Stimulated activated CD8-positive, alpha-beta memory T cell treated with anti-CD3 and anti-CD28 coated beads, Interleukin-7, amount 100 ng/mL, for 4 hours (primary cell): ENCODE measurements at places on chromosomes 4 and X.
A peak's percentile ranks its signal among the peaks of the same experiment; 100 is the strongest.

GRCh38 chr4:183287309-183287659 is 32.8 kb downstream of the CLDN22 start:
- no peak for DNase-seq

DNA sequence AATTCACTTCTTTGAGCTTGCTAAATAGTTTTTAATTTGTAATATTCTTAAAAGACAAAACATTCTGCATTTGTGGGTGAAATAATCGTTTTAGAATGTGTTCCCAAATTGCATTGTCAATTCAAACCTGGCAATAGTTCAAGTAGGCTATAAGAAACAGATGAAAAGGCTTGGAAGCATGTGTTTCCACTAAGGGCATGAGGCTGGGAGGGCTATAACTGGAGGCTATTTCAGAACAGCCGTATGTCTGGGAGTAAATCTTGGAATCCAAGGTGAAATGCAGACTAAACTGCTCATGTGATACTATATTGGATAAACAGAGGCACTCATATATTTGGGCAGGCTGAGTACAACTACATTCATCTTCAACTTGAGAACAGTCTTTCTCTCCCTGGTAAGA is 117.4 kb upstream of the GRPR start:
- no peak for DNase-seq

GRCh38 chrX:46713672-46714490 is 45.0 kb downstream of the SLC9A7 start:
- no peak for DNase-seq

DNA sequence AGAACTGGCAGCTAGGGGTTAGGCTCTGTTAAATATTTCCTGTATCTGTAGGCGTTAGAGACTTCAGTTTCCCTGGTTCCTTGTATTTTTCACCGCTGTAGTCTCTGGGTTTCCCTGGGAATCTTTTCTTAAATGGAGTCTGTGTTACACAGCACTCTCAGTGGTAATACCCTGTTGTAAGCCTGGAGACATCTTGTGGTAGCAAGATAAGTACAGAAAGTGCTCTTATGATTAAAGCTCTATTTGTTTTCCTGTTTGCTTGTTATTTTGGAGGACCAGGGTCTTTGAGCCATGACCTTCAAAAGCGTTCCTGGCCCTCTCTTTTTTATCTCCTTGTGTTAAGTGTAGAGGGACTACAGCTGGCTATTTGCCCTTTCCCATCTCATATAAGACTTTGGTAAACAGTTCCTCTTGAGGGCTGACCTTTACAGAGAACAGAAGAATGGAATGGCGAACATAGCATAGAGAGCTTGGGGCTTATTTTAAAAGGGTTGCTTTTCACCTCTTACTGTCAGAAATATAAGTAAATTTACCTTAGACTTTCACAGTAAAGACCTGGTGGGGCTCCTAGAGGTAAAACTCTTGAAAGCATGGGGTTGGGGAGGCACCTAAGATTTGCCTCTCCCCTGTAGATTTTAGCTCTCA is 782.5 kb downstream of the FAT4 start:
- no peak for DNase-seq

DNA sequence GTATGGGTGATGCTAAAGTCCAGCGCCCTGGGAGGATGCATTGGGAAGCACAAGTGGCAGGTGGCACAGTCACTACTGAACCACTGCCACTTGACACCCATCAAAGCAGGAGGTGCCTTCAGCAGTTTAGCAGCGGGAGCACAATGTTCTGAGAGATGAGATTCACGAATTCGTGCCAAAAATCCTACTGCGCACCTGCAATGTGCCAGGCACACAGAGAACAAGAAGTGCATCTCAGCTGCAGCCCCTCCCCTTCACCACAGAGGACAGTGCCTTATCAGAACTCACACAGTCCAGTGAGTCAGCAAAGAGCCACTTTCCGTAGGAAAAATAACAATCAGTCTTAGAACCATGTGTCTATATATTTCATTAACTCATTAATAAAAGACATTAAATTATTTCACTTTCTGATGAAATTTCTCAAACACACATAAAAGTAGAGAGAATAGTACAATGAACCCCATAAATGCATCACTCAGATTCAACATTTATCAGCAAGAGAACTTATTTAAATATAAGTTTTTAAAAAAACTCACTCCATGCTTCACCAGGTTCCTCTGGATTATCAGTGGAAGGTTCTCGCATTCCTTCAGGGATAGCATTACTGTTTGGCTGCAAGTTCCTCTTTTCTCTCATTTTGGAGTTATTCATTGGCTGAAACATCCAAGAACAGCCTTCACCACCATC is 47.0 kb downstream of the BEND2 start:
- no peak for DNase-seq

DNA sequence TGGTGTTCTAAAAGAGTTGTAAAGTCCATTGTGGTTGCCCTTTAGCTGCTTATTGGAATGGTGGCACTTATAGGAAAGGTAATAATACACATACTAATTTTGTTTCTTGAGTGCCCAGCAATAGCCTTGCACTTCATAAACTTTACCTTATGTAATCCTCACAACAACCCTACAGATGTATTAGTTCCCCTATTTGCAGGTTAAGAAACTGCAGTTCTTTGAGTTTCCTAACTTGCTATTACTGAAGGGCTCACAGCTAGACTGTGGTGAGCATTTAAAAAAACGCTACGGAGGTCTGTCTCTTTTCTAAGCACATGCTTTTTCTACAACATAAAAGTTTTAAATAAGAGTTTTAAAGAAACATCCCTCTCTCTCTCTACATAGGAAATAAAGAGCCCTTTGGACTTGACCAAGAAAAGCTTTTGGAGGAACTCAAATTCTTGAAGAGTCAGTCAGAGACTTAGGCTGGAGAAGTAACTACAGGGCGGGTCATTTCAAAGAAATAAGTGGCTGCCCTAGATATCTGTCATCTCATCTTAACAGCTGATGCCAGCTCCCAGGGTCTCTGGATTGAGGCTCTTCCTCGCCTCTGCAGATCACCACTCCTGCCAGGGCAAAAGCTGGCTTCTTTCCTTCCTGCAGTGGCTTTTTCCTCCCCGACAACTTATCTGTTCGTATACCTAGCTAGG is 42.0 kb upstream of the FBXW7 start:
- DNase-seq = no peak

DNA sequence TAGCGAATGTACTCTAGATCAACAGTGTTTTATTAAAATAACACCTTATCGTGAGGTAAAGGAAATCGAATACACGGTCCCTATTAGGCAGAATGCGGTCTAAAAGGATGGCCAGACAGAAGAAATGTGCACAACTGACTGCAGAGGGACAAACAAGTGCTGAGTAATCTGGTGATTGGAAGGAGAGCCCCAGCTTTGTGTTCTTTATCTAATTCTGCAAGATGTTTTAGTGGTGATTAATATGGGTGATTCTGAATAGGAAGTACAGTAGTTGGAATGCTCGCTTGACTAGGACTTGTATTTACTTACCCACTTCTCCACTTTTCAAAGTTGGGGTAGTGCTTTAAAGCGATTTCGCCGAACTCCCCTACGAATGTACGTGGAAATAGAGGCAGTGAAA is 1.2 kb downstream of the WDR44 start:
- no peak for DNase-seq

GRCh38 chr4:48205107-48205506 is 64.5 kb downstream of the TEC start:
- no peak for DNase-seq

GRCh38 chr4:53197772-53198142 is 168.1 kb downstream of the SCFD2 start:
- no peak for DNase-seq

DNA sequence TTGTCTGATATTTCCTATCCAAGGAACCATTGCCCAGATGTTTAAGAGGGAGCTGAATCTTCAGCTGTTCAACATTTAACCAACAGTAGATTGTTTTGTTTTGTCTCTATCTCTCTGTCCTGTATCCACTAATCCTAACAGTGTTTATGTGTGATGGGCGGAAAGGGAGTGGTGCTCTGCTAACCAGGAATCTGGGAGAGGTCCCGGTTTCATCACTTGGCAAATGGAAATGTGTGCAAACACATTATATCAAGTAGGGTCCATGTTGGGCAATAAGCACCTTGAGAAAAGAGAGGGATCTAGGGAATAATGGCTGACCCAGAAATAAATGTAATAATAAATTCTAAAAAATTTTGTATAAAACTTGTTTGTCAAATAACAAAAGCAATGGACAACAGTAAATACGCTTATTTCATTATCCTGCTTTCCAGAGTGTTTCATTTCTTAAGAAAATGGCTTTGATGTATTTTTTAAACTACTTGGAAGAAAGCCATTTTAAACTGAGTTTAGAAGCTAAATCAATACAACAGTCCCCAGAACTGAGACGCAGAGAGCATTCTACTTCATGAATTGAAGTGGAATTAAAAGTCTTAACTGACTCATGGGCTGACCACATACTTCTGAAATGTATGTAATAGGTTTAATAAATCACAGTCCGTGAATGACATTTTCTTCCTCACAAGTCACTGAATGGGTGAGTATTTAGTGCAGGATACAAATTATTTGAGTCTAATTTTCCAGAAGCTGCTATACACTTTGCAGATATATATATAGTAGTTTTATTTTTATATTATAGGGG is 55.8 kb downstream of the EMCN start:
- DNase-seq = no peak

DNA sequence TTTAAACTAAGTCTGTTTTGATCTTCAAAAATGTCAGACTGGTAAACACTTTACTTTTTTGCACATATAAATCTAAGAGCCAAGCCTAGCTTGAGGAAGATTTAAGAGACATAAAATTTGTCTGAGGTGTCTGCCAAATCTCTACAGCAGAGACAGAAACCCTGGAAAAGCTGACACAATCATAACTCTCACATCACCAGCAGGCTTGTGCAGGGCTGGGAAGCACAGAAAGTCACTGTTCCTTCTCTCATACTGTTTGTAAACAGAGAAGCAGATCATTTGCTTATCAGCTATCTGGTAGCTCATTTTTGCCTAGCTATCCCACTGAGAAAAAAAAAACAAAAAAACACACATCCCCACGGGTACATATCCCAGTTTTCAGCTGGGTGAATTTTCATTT is 7.0 kb downstream of the ENOX2 start:
- no peak for DNase-seq

GRCh38 chr4:82499738-82500434 is 61.9 kb downstream of the TMEM150C start:
- DNase-seq = no peak

DNA sequence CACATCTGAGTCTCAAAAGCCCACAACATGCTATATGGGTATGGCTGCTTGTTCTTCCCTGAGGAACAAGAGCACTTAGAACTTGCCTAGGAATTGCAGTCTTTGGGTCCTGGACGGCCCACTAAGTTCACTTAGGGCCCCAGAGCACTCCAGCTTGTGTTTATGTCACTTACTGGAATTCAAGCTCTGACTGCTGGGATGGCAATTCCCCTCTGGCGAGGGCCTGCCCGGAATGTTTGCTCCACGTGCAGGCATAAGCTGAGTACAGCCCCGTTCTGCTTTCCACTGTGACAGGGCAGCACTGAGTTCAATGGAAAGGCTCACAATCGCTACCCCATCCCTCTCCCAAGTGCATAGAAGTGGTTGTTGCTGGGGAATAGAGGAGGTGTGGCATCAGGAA is 25.9 kb upstream of the RASSF6 start:
- DNase-seq = no peak

DNA sequence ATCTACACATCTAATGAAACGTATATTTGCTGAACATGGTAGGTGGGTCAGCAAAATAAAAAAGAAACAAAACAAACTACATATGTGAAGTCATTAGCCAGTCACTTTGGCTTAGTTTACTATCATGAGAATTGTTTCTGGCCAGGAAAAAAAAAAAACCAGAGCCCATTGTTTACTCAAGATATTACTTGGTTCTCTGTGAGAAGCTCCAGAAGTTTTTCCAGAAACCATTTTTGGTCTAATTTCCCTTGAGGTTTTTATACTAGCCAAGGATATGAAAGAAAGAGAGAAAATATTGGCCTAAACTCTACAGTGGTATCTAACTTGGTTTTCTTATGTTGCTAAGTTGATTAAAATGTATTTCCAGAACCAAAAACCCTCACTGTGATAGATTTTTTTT is 259.1 kb downstream of the PDHA2 start:
- DNase-seq = no peak

DNA sequence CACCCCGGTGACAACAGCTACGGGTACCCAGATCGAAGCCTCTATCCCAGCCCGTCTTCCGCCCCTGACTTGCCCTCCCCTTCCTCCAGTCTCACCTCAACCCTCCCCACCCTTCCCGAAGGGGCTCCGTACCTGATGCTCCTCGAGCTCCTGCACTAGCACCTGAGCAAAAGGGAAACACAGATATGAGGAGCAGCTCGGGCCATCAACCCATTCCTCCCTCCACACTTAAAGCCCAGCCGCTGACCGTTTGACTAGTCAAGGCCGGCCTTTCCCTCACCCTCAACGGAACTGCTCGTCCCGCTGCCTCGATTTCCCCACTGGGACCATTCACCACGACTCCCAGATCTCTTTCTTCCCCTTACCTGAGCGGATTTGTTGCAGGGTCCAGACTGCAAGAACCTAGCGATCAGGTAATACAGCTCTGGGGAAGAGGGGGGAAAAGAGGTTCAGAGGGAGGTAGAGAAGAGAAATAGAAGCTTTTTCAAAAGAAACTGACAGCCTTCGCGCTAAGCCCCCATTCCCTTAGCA is 731 bp downstream of the BRWD3 start:
- DNase-seq = peak; percentile 1

- DNase-seq = no peak
Measured at GRCh38 chrX:31245714-31246113, 173.9 kb upstream of the FTHL17 start.

DNA sequence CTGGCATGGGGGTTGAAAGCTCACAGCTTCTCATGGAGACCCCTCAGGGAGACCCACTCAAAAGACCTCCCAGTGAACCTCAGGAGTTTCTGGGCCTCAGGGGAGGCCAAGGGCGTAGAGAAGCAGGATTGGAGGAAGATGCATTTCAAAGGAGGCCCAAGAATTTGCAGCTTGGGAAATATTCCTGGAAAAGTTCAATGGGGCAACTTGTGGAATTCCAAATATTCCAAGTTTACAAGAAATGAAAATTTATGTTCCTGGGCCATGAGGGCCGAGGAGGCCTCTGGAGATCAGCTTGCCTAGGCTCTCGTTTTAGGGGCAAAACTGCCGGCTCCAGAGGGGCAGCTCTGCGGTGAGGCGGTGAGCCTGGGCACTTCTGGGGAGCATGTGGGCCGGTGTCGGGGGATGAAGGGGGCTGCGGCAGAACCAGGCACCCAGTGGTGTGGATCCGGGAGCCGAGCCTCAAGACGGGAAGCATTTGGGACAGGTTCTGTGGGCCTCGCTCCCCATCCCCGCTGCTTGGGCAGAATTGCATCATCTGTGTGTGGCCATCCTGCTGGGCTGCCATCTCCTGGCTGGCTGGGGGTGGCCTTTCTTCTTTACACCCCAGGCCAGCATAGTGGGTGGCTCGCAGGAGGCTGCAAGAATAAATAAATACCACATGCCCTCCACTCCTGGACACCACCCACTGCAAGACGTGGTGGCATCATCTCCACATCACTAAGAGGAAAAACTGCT is 54.6 kb upstream of the GPR78 start:
- DNase-seq = no peak
